ENCODE measurements at places on chromosomes 5 and 9.

DNA sequence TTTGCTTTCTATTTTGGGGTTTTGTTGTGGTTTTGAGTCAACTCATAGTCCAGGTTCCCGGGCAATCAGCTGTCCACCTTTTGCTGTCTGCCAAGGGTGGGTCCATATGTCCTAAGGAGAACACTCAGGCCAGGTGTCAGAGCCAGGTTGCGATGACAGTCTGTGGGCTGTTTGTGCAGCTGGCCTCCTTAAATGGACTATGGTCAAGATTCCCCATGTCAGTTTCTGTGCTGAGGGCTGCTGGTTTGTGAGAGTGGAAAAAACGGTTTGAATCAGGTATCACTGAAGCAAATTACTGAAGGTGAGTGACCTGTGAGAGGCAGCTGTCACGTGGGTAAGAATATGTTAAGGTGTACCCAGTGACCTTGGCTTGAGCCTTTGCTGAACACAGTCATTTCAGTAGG is 33.0 kb downstream of the SNX30 start:
- DNase-seq = no peak

DNA sequence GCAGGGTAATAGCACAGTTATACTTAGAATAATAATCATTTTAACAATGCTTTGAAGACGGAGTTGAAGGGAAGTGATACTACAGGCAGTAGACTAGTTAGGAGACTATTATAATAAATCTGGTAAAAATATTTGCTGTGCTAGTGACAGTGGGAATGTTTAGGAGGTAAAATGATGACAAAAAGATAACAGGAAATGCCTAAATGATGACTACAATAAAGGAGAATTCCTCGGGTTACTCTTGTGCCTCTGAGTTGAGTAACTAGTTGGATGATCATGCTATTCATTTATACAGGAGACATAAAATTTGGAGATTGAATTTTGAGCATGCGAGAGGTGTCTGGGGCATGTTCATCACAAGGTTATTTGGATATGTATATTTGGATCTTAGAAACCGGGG is 32.2 kb upstream of the PAM start:
- no peak for DNase-seq

- DNase-seq = no peak
Measured at GRCh38 chr5:142246258-142246657, 78.6 kb downstream of the SPRY4 start.

DNA sequence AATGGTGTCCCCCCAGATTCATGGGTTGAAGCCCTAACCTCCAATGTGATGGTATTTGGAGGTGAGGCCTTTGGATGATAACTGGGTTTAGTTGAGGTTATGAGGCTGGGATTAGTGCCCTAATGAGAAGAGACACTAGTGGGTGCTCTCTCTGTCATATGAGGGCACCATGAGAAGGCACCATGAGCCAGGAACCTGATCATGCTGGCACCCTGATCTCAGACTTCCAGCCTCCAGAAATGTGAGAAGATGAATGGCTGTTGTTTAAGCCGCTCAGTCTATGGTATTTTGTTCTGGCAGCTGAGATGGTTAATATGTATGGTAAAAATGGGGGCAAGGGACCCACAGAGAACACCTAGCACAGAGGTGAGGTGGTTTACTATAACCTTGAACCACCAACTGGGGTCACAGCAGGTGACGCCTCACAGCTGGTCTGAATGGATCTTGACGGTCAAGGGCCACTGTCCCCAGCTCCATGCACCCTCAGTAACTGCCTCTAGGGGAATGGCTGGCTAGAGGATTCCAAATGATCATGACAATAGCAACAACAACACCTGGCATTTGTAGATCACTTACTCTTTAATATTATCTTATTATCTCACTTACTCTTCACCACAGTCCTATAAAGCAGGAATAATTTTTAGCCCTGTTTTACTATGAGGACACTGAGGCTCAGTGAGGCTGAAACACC is 57.1 kb downstream of the FOXI1 start:
- DNase-seq = no peak

- DNase-seq = no peak
Measured at GRCh38 chr5:73393611-73394489, 54.7 kb downstream of the FOXD1 start.

- DNase-seq = no peak
Measured at GRCh38 chr9:8876303-8876702, 1076.7 kb upstream of the DMAC1 start.

GRCh38 chr9:114504341-114505186 is 709 bp downstream of the WHRN start:
- no peak for DNase-seq

DNA sequence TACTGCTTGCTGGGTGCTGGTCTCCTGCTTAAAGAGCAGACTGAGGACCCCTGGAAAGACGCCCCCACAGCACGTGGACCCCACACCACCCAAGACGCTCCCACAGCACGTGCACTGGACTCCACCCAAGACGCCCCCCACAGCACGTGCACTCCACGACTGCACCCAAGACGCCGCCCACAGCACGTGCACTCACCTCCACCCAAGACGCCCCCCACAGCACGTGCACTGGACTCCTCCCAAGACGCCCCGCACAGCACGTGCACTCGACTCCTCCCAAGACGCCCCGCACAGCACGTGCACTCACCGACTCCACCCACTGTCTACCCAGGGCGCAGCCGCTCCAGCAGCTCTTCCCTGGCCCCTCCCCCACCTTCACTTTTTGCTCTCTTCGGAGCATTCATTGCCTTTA is 50.5 kb downstream of the EHMT1 start:
- no peak for DNase-seq

- DNase-seq = no peak
Measured at GRCh38 chr5:99379187-99379586, 450.4 kb upstream of the CHD1 start.

- peak; percentile 66 for DNase-seq
Measured at GRCh38 chr9:88388203-88388885, at the start of gene SPIN1. Gene SPIN1 (plus strand): TSS chr9:88388444. CDS start chr9:88426540, 38,096 bp downstream.

- no peak for DNase-seq
Measured at GRCh38 chr9:135330307-135330631, 149.3 kb upstream of the PPP1R26 start.

- DNase-seq = no peak
Measured at GRCh38 chr9:86924206-86924605, 23.1 kb downstream of the GAS1 start.

DNA sequence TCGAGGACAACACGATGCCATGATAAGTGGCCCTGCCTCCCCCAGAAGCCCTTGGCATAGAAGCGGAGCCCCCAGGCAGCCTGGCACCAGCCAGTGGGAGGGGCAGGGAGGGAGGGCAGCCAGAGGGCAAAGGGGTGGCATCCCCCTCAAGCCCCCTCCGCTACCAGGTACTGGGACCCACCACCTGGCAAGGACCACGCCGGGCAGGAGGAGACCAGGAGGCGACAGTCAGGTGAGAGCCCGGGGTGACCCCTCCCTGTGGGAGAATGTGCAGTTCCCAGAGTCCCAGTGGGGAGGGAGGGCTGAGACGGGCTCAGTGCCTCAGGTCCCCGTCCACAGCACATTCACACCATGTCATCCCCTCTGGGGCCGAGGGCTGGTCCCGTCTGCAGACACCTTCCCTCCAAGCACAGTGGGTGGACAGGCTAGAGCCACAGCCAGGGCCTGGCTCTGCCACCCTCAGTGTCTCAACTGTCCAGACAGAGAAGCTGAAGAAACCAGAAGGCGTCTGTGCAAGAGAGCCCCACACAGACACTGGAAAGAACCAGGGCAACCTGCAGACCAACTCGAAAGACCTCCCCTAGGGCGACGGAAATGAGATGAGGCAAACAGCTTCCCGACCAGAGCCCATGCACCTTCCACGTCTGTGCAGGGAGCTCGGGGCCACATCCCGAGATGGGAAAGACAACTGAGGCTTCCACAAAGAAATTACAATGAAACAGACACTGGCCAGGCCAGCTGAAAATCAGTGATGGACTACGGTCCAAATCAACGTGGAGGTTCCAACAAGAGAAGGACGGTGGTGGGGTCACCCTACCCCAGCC is 11.1 kb downstream of the BRD3 start:
- DNase-seq = no peak

DNA sequence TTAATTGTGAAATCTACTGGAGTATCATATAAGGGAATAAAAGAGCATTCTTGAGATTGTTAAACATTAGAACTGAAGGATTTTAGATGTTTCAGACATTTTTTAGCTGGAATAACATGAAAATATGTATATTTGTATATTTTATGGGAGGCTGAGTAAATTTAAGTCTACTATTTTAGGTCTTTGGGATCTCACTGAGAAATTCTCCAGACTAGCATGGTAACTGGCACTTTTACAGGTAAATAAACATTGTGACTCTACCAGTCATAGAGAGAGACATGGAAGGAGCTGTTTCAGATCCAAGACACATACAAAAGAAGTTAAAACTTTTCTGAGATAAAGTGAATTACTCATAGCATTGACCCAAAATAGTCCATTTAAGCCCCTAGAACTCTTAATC is 59.4 kb downstream of the NDUFAF2 start:
- DNase-seq = no peak

- DNase-seq = no peak
Measured at GRCh38 chr9:75186767-75187380, 98.6 kb downstream of the OSTF1 start.

GRCh38 chr9:93920131-93920800 is 34.9 kb downstream of the BARX1 start:
- no peak for DNase-seq

DNA sequence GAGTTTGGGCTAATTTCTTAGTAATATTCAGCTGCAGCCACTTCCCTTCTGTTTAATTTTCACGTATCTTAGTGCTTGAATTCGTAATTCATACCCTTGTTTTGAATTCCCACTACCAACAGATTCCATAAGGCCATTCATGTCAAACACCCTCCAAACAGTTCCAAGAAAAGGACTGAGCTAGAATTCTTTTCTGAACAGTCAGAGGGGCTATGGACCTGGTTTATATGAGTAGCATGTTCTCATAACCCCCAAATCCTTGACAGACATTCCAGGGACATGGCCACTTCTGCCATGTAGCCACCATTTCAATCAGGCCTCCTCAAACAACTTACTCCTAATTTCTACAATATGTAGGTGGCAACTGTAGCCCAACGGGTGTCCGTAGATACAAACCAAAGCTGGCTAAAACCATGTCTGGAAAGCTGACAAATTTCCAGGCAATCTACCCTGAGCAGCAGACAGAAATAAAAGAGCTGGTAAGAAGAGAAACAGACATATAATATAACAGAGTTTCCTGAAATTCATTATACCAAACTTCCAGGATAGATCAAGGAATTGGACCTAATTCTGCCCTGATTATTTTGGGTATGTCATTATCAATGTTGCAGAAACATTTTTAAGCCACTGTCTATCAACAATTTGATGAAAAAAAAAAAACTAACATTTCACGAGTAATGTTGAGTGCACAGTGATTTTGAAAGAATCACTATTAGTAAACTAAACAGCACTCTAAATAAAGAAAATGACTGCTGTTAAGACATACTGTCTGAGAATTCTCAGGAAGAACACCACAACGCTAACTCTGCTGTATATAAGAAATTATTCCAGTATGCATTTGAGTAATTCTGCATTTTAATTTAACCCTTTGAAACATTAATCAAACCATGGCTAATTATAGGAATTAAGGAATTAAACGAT is 40.7 kb downstream of the EBF1 start:
- no peak for DNase-seq

GRCh38 chr9:35871545-35871944 is 1.3 kb upstream of the OR13J1 start:
- no peak for DNase-seq

GRCh38 chr5:9596171-9596780 is 33.9 kb downstream of the TAS2R1 start:
- no peak for DNase-seq

GRCh38 chr9:3733039-3733408 is 207.2 kb upstream of the RFX3 start:
- DNase-seq = no peak

DNA sequence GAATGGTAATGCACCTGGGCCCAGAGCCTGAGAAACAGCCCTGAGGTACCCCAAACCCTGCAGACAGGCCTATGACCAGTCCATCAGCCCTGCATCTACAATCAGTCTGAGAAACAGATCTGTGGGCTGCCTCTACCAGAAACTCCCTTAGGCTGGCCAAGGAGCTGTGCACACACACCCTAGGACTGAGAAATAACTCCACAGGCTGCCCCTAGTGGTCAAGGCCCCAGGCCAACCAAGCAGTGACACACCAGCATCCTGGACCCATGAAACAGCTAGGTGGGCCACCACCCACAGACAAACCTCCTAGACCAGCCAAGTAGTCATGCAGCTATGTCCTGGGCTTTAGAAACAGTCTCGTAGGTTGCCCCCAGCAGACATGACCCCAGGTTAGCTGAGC is 253.6 kb upstream of the VLDLR start:
- no peak for DNase-seq

DNA sequence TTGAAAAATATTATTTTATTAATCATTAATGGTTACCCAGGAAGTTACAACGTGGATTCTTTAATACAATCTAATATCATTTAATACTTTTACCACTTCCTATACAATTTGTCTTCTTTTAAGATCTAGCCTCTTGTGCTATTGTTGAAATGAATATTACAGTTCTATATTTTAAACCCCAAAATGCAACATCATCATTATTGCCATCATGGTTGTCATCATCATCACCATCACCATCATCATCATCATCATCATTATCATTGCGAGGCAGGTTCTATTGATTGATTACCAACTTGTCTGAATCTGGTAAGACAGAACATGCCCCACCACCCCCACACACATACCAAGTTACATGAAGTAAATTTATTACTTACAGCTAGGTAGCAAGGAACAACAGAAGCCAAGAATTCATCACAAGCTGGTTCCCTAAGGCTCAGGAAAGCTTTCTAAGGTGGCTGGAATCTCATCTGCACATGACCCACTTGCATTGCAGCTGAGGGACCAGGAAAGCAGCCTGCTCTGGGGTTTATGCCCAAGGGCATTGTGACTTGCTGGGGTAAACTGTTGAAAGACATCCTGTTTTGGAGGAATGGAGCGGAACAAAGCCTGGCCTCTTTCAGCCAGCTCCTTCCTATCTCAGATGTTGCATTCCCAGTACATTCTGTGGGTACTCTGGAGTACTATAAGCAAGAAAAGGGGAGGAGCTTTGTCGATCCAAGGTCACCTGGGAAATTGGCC is 418.1 kb downstream of the PRR16 start:
- DNase-seq = no peak

GRCh38 chr5:175214152-175214551 is 229.8 kb downstream of the DRD1 start:
- no peak for DNase-seq

- DNase-seq = no peak
Measured at GRCh38 chr9:3962971-3963642, 336.8 kb downstream of the GLIS3 start.

GRCh38 chr9:131432050-131432449 is 38.2 kb downstream of the PRRC2B start:
- DNase-seq = no peak

DNA sequence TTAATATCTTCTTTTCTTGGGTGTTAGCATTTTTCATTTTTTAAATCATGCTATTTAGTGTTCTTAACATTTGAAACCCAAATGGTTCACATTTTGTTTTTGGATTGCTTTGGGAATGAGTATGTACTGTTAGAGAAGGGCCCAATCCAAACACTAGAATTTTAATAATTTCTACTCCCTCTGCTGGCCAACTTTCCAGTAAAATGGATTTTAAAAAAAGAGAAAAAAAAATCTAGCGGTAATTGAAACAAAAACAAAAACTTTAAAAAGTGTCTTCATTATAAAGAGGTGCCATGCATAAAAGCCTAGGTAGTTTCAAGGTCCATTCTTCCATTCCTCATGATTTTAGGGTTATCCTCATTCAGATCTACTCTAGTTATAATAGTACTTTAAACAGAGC is 32.1 kb upstream of the RICTOR start:
- DNase-seq = no peak

- no peak for DNase-seq
Measured at GRCh38 chr5:96329886-96330529, 103.0 kb downstream of the PCSK1 start.

Measured in stimulated activated CD4-positive, alpha-beta T cell treated with anti-CD3 and anti-CD28 coated beads, TNF-alpha, amount 100 ng/mL, for 24 hours (primary cell).